ENCODE measurements at places on chromosomes 5 and 9. TPM values are rescaled to one million over a fixed set of nuclear protein-coding genes. Genes with fewer than 3 reads are reported as not detected.

The ALDH7A1 gene
- total RNA-seq: 20.7 TPM

The SLC25A2 gene
- total RNA-seq: not detected

The GRM6 gene
- total RNA-seq: not detected

The SPATA31A6 gene
- total RNA-seq: not detected

DNA sequence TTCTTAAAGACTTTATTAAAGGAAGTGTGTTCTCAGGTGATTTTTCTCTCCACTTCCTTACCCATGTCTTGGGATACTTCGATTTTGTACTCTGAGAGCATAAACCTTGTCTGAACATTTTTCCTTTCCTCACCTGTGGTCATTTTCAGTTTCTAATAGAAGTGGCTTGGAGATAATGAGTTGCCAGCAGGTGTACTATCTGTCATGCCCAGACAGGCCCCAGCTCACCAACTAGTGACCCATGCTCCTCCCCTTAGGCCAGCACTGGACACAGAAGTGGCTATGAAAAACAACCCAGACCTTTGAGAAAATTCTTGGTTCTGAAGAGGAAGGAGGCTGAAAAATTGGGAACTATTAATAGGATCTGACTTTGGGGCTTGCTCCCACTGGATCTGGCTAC is 49.2 kb upstream of the SMIM32 start:
- H3K27ac ChIP-seq: no peak overlapping the region
- no peaks in the 10 kb centered on the region for H3K4me1 ChIP-seq
- H3K36me3 ChIP-seq: no peaks in the 10 kb centered on the region
- no peaks in the 10 kb centered on the region for H3K27me3 ChIP-seq
- no peak for DNase-seq
- no peak overlapping the region for H3K4me3 ChIP-seq

GRCh38 chr9:3912817-3913216 is 387.0 kb upstream of the RFX3 start:
- no peak for DNase-seq
- H3K36me3 ChIP-seq: no peaks in the 10 kb centered on the region
- no peaks in the 10 kb centered on the region for H3K4me1 ChIP-seq
- no peaks in the 10 kb centered on the region for H3K27me3 ChIP-seq

DNA sequence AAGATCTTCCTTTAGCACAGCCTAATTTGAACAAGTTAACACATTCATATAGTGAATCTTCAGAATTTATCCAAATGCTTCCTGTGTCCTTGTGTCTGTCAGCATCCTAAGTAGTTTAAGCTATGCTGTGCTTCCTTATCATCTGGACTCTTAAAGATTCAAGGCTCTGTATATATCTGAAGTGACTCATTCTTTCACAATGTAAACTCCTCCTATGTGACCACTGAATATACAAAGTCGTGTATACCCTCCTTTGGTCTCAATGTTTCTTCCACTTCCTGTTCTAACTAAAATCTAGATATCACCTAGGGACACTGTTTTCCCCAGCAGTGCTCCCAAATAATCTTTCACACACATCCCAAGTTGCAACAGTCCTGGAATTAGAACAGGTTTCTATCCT is 935.7 kb upstream of the NUDT12 start:
- no peak for DNase-seq
- no peak overlapping the region for H3K27ac ChIP-seq
- no peak overlapping the region for H3K4me3 ChIP-seq
- no peaks in the 10 kb centered on the region for H3K36me3 ChIP-seq
- H3K27me3 ChIP-seq: no peaks in the 10 kb centered on the region
- H3K4me1 ChIP-seq: no peaks in the 10 kb centered on the region

All from tibial nerve (tissue), 4 donors.